ENCODE measurements at places on chromosomes 3 and 15.

- no peak overlapping the region for H3K27ac ChIP-seq
- no peaks in the 10 kb centered on the region for H3K27me3 ChIP-seq
- no peak for DNase-seq
Observed at GRCh38 chr3:12495749-12496452, 11.6 kb downstream of the TSEN2 start.

GRCh38 chr15:40421246-40422157 lies 15.9 kb downstream of the IVD start:
- peak; percentile 83 for DNase-seq
- H3K36me3 ChIP-seq, result peaks cover 7% of the 10 kb centered on the region
- no peaks in the 10 kb centered on the region for H3K27me3 ChIP-seq
- H3K4me1 ChIP-seq, result no peaks in the 10 kb centered on the region
- no peak overlapping the region for H3K27ac ChIP-seq

GRCh38 chr15:29220852-29221251 lies 48.8 kb downstream of the NSMCE3 start:
- no peak overlapping the region for H3K4me3 ChIP-seq
- H3K4me1 ChIP-seq, result no peaks in the 10 kb centered on the region
- peaks cover 65% of the 10 kb centered on the region for H3K27me3 ChIP-seq

GRCh38 chr3:120357807-120358206 lies 8.7 kb upstream of the LRRC58 start:
- H3K27me3 ChIP-seq, result peaks cover 49% of the 10 kb centered on the region
- no peak overlapping the region for H3K27ac ChIP-seq
- DNase-seq, result no peak
- no peaks in the 10 kb centered on the region for H3K4me1 ChIP-seq
- no peak overlapping the region for H3K4me3 ChIP-seq
